ENCODE measurements at places on chromosomes 6 and 20.

GRCh38 chr6:9646342-9647070 lies 768.4 kb downstream of the TFAP2A start:
- DNase-seq, result no peak

DNA sequence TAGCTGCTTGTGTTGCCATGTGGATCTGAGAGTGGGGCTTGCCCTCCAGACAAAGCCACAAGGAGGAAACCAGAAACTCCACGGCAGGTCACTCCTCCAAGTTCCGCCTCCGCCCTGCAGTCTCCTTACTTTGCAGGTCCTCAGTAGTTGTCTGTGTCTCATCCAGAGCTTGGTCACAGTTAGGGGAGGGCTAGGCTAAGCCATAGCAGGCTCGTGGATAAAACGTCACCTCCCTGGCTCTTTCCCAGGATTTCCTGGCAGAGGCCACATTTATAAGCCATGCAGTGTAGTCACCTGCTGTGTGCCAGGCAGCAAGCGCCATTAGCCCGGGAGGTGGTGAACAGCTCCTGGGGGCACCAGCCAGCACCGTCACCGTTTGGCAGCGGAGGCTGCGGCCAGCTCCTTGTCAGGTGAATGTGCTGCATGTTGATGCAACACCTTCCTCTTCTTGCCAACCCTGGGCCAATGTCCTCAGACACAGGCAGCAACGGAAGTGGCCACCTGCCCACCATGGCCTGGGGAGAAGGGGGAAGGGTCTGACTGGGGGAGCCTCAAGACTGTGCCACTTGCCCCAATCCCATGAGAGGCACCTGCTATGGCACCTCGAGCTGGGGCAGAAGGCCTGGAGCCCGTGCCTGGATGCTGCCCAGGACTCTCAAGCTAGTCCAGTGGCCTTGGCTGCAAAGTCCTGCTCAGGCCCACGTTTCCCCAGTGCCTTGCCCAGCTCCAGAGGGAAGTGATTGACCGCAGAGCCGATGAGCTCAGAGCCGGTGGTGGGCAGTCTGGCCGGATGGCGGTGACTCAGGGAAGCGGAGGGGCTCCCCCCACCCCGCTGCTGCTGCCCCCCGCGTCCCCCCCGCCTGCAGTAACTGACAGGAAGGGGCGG lies 39.0 kb upstream of the SLCO4A1 start:
- no peak for DNase-seq

- DNase-seq, result no peak
Observed at GRCh38 chr6:145887969-145888368, 73.4 kb upstream of the FBXO30 start.

DNA sequence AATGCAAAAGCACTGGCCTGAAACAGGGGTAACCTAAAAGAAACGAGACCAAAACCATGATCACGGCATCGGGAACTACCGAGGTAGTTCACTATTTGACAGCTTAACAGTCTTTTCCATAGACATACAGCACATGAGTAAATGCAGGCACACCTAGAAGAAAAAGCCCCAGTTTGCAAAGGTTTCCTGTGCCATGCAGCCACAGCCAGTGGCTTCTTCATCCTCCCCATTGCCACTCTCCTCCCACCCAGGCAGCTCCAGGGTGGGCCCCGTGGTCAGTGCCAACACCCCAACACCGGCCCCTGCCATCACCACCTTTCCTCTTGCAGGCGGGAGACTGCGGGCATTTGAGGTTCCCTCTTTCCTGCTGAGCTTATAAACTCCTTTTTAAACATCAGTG lies 115.4 kb downstream of the SLC23A2 start:
- no peak for DNase-seq

GRCh38 chr20:18802012-18802634 lies 11.5 kb upstream of the SCP2D1 start:
- no peak for DNase-seq

GRCh38 chr20:51447097-51447764 lies 95.3 kb downstream of the NFATC2 start:
- peak; percentile 15 for DNase-seq

Data from nucleus accumbens (tissue), 56 donors.